ENCODE measurements at places on chromosomes 2 and 18.

- DNase-seq = no peak
These were observed 57.1 kb upstream of the PKDCC start for GRCh38 chr2:41990688-41991087.

GRCh38 chr2:218863021-218863520, 3.5 kb downstream of the WNT6 start:
- no peak for DNase-seq

DNA sequence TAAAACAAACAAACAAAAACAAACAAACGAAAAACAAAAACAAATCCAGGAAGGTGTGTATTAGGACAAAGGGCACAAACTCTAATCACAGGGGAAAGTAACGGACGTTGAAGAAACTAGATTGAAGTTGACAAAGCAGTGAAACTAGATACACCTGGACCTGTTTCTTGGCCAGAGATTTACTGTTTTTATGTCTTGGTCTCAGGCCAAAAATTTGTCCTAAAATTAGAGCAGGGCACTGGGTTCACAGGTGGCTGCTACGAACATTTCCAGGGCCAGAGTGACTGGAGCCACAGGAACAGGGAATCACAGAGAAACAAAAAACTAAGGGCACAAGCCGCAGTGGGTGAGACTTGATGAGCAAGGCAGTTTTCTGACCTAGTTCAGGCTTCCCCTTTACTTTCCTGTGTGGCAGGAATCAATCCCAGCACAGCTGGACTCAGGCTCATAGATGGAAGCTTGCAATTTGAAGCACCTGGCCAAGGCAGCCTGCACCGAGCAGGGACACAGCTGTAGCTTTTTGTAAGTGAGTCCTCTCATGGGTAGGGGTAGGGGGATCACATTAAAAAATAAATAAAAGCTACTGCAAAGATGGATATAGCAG, 329.4 kb downstream of the DLGAP1 start:
- DNase-seq = no peak

- no peak for DNase-seq
These were observed 7.5 kb upstream of the TUBA4A start for GRCh38 chr2:219261024-219261855.

- DNase-seq = no peak
These were observed 9.9 kb downstream of the TMBIM1 start for GRCh38 chr2:218282173-218282991.

GRCh38 chr2:43161650-43162510, 64.5 kb downstream of the ZFP36L2 start:
- no peak for DNase-seq

DNA sequence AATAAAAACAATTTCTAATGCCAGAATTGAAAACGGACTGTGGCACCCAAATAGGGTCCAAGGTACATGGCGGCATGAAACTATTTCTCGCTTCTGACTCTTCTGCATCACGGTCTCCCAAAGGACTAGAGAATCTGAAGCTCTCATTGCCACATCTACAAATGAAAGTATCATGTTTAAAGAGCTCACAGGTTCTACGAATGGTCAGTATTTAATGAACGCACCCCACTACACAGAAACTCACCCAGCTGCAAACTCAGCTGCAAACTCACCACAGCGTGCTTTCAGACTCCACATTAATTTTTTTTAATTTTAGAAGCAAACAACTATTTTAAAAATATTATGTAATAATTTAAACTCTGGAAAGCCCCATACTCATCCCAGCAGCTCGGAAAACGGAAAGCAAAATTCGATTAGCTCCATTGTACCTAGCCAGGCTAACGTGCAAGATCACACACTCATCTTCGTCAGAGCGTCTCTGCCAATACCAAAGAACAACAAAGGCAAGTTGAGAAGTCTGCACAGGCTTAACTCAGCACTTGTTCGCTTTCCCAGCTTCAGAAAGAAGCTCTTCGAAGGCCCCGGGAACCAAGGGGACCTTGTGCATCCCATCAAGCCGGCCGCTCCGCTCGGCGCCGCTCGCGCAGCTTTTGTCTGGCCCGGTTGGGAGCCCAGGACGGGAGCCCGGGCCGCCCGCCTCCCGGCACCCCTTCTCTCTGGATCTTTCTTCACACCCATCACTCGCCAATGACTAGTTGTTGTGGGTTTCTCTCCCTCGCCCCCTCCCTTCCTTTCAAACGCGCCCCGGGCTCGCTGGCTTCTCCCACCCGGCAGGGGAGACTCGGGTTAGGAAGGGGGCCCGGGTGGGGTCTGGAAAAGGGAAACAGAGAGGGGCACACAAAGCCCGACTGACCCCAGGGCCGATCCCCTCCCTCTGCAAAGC, 785 bp downstream of the CLASP1 start:
- DNase-seq = peak; percentile 32

DNA sequence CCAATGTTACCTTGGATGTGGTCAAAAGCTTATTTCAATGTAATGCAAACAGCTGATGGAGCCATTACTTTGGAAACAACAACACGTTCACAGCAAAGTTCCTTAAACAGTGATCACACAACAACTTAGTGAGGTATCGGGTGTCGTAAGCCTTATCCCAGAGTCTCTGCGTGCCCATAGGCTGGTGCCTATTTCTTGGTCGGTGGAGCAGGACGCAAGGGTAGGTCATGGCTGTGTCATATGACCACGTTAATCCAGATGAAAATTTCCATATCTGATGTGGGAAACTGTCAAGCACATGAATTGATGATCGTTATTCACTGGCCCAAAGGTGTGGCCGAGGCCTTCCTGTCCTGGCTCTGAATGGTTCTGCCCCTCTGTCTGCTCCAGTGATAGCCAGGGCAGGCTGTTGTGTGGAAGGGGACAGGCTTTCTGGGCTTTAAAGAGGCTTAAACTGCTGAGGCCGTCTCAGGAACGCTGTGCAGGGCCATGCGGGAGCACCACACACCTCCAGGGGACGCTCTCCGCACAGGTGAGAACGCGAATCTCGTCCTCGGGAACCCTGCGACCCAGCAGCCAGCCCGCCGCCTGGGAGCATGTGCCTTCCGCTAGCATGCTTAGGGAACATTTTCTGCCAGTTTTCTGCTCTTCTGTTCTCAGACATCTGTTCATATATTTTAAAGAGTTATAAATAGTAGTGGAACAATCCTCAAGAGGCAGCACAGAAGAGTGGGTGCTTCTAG, 90.6 kb downstream of the KCTD1 start:
- no peak for DNase-seq

GRCh38 chr18:56789004-56789888, 138.1 kb downstream of the WDR7 start:
- peak; percentile 33 for DNase-seq

- no peak for DNase-seq
These were observed 52.0 kb downstream of the TEKT4 start for GRCh38 chr2:94923196-94923595.

GRCh38 chr18:68181956-68182355, 533.0 kb downstream of the TMX3 start:
- no peak for DNase-seq

GRCh38 chr18:3663870-3664512, 214.0 kb downstream of the TGIF1 start:
- no peak for DNase-seq

DNA sequence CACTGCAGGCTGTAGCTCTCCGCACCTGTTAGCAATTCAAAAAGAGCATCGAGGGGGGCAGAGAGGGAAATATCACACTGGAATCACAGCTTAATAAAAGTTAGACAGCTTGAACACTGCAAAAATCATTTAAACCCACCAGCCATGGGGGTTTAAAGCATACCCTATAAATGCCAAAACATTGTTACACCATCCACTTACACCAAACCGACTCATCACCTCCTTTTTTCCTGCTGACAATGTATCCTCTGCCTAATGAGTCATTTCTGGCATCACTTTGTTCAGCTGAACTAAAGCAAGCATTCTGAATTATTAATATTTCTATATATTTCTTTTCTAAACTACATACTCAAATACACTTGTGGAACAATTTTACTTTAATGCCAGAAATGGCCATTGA, 21.6 kb downstream of the MC4R start:
- no peak for DNase-seq

- DNase-seq = no peak
These were observed 505 bp downstream of the FOXI3 start for GRCh38 chr2:88451811-88452564.
